ENCODE measurements at places on chromosomes 1 and 21.

- no peak for DNase-seq
These were observed 4.4 kb downstream of the AVPR1B start for GRCh38 chr1:206112600-206113301.

DNA sequence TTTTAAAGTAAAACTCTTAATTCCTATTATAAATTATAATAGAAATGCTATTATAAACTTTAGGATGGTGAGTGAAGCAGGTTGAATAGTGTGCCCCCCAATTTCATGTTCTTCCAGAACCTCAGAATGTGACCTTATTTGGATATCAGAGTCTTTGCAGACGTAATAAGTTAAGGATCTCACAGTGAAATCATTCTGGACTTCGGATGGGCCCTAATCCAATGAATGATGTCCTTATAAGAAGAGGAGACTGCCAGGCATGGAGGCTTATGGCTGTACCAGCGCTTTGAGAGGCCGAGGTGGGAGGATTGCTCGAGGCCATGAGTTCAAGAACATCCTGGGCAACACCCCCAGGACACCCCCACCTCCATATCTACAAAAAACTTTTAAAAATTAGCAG, 9.4 kb upstream of the MT1HL1 start:
- no peak for DNase-seq

DNA sequence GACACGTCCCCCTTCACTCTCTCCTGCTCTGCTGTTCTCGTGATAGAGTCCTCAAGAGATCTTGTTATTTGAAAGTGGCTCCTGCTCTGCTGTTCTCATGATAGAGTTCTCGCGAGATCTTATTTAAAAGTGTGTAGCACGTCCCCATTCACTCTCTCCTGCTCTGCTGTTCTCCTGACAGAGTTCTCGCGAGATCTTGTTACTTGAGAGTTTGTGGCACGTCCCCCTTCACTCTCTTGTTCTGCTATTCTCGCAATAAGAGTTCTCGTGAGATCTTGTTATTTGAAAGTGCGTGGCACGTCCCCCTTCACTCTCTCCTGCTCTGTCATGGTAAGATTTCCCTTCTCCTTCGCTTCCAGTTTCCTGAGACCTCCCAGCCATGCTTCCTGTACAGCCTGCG, 47.9 kb downstream of the SMYD3 start:
- no peak for DNase-seq

DNA sequence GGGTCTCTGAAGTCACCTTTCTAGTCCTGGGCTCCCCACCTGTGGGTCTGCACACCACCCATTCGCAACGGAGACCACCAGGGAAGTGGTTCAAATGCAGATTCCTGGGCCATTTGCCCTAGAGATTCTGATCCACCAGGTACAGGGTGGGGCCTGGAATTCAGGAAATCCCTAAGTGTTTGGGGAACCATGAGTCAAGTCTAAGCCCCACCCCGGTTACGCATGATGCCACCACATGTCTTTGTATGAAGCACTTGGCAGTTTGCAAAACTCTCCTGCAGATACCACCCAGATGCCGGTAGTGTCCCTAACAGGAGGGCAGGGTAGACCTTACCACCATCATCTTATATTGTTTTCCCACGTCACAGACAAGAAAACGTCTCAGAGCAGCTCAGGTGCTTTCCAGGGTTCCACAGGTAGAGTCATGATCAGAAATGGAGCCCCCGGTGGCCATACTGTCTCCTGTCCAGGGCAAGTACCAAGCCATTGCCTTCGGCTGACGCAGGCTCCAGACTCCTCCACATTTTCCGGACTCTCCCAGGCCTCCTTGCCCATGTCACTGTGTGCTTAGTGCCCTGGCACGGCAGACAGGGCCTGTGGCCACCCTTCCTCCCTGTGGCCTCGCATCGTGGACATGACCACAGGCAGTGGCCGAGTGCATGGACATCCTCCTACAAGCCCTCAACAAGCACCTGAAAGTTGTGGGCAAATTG, 89.2 kb upstream of the TMEM51 start:
- no peak for DNase-seq

GRCh38 chr1:51709951-51710350, 93.1 kb downstream of the OSBPL9 start:
- DNase-seq = no peak

GRCh38 chr1:43074244-43074643, 97.8 kb downstream of the EBNA1BP2 start:
- no peak for DNase-seq
